ENCODE measurements at places on chromosomes 6 and 20.

GRCh38 chr6:121533321-121533841 is 97.9 kb downstream of the GJA1 start:
- H3K4me3 ChIP-seq, result no peak overlapping the region
- DNase-seq, result no peak
- no peaks in the 10 kb centered on the region for H3K27me3 ChIP-seq
- H3K36me3 ChIP-seq, result no peaks in the 10 kb centered on the region

- peaks cover 14% of the 10 kb centered on the region for H3K4me1 ChIP-seq
- no peak overlapping the region for H3K27ac ChIP-seq
- no peak for DNase-seq
- H3K4me3 ChIP-seq, result no peak overlapping the region
- H3K27me3 ChIP-seq, result no peaks in the 10 kb centered on the region
Observed at GRCh38 chr6:57248311-57248895, 26.3 kb upstream of the RAB23 start.

DNA sequence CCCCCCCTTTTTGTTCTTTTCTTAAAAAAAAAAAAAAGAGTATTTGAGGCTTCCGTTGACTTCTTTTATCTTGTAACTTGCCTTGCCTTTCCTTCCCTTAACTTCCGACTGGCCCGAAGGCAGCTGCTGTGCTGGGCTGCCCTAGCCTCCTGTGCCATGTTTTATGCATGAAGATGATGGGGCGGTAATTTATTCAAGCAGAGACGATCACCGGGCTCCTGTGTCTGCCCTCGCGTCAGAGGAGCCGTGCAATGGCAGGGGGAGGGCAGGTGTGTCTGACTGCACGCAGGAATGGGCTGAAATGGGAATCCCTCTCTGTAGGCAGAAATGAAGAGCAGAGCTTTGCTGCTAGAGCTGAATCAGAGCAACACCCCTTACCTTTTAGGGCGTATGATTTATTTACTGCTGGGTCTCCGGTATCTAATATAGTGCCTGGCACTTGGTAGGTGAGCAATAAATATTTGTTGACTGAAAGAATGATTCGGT is 106.3 kb upstream of the RIPOR2 start:
- no peak overlapping the region for H3K27ac ChIP-seq
- H3K4me3 ChIP-seq, result no peak overlapping the region
- no peaks in the 10 kb centered on the region for H3K27me3 ChIP-seq
- H3K36me3 ChIP-seq, result no peaks in the 10 kb centered on the region

DNA sequence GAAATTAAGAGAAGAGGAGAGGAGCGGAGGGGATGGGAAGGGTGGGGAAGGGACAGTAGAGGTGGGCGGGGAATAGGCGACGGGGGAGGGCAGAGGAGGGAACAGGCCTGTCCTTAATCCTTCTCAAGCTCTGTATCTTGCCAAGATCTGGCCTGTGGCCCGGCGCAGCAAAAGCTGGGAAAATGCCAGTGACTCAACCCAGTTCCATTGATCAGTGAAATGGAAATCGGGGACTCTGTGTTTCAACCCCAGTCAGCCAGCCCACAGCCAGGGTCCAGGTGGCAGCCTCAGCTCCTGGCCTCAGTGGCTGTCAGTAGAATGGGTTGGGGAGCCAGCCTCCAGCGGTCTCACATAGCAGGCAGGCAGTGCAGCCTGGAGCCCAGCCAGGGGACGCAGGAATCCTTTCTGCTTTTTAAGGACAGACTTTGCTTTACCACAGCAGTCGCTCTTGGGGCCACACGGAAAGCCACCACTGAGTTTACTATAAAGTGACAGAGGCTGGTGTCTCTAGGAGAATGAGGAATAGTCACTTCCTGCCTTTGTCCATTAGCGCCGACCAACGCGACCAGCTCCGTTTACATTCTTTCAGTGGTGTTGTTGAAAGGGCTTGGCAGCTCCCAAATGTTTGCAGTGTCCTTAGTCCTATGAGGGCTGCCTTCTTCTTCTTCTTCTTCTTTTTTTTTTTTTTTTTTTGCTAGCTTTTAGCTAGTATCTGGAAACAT is 128.0 kb downstream of the RIN2 start:
- H3K36me3 ChIP-seq, result peaks cover 15% of the 10 kb centered on the region
- peak overlapping the region; percentile 45 for H3K27ac ChIP-seq
- no peak overlapping the region for H3K4me3 ChIP-seq
- no peaks in the 10 kb centered on the region for H3K27me3 ChIP-seq
- peaks cover 50% of the 10 kb centered on the region for H3K4me1 ChIP-seq

- H3K4me1 ChIP-seq, result peaks cover 25% of the 10 kb centered on the region
- H3K27me3 ChIP-seq, result no peaks in the 10 kb centered on the region
- DNase-seq, result no peak
- no peak overlapping the region for H3K4me3 ChIP-seq
- no peaks in the 10 kb centered on the region for H3K36me3 ChIP-seq
Observed at GRCh38 chr6:127077886-127078285, 40.6 kb upstream of the RSPO3 start.

- H3K36me3 ChIP-seq, result no peaks in the 10 kb centered on the region
- H3K4me3 ChIP-seq, result no peak overlapping the region
- H3K27me3 ChIP-seq, result no peaks in the 10 kb centered on the region
- peaks cover 11% of the 10 kb centered on the region for H3K4me1 ChIP-seq
- DNase-seq, result no peak
Observed at GRCh38 chr20:11726026-11726425, 191.7 kb upstream of the BTBD3 start.

- H3K36me3 ChIP-seq, result peaks cover 4% of the 10 kb centered on the region
- H3K27me3 ChIP-seq, result no peaks in the 10 kb centered on the region
- no peaks in the 10 kb centered on the region for H3K4me1 ChIP-seq
- no peak overlapping the region for H3K4me3 ChIP-seq
- DNase-seq, result no peak
Observed at GRCh38 chr6:147759093-147759492, 250.6 kb downstream of the SAMD5 start.

- H3K27ac ChIP-seq, result no peak overlapping the region
- H3K4me3 ChIP-seq, result no peak overlapping the region
- H3K4me1 ChIP-seq, result no peaks in the 10 kb centered on the region
- H3K36me3 ChIP-seq, result no peaks in the 10 kb centered on the region
Observed at GRCh38 chr6:29479560-29479959, 8.2 kb downstream of the MAS1L start.

- H3K36me3 ChIP-seq, result no peaks in the 10 kb centered on the region
- H3K4me1 ChIP-seq, result no peaks in the 10 kb centered on the region
Observed at GRCh38 chr20:33918662-33919061, 75.0 kb upstream of the RALY start.

DNA sequence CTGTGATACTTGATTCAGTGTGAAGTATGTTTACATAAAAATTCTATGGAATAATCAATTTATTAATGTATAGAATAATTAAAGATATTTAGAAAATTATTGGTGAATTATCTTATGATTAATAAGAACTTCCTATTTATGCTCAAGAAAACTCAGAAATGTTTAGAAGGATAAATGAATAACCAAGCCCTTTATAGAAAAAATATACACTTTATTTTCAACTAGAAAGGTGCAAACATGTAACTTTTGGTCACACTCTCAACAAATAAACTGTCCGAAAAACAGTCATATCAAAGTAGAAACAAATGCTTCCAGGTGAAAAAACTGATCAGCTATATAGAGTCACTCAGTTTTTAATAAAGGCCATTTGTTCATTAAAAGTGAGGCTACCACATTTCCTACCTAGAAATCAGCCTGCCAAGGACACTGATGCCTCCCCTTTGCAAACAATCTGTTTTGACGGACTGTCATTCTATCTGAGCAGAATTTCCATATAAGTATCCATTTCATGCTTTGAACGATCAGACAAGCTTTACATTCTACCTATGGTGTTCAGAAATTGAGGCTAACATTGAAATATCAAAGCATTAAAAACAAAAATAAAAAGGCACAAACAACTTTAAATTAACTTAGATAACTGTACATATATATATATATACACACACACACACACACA is 3.0 kb downstream of the CCN2 start:
- H3K4me1 ChIP-seq, result peaks cover 53% of the 10 kb centered on the region
- peaks cover 27% of the 10 kb centered on the region for H3K36me3 ChIP-seq
- H3K4me3 ChIP-seq, result peak overlapping the region; percentile 93
- no peaks in the 10 kb centered on the region for H3K27me3 ChIP-seq
- no peak for DNase-seq

GRCh38 chr6:157911278-157911677 is 70.4 kb upstream of the SYNJ2 start:
- H3K27ac ChIP-seq, result peak overlapping the region; percentile 89
- peaks cover 37% of the 10 kb centered on the region for H3K4me1 ChIP-seq
- H3K36me3 ChIP-seq, result peaks cover 52% of the 10 kb centered on the region

DNA sequence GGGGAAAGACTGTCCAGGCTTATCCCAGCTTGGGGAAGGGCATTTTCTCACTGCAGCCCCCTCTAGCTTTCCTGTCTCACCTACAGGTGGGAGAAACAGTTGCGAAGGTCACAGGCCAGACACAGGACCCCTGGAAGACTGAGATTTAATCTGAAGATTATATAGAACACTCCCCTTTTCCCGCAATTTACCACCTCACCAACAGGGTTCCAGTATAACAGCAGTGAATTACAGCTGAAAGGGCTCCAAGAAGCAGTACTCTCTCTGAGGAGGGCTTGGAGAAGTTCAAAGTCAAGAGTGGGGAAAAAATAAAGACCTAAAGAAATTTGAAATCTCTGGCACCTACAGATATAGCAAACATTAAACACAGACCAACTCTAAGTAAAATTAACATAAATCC is 111.9 kb downstream of the ANKRD60 start:
- no peak overlapping the region for H3K27ac ChIP-seq
- peaks cover 15% of the 10 kb centered on the region for H3K4me1 ChIP-seq
- no peak overlapping the region for H3K4me3 ChIP-seq

- peaks cover 9% of the 10 kb centered on the region for H3K4me1 ChIP-seq
- DNase-seq, result no peak
- peaks cover 51% of the 10 kb centered on the region for H3K27me3 ChIP-seq
- no peak overlapping the region for H3K27ac ChIP-seq
- no peak overlapping the region for H3K4me3 ChIP-seq
- no peaks in the 10 kb centered on the region for H3K36me3 ChIP-seq
Observed at GRCh38 chr6:10589983-10590382, 68.8 kb downstream of the GCNT2 start.

DNA sequence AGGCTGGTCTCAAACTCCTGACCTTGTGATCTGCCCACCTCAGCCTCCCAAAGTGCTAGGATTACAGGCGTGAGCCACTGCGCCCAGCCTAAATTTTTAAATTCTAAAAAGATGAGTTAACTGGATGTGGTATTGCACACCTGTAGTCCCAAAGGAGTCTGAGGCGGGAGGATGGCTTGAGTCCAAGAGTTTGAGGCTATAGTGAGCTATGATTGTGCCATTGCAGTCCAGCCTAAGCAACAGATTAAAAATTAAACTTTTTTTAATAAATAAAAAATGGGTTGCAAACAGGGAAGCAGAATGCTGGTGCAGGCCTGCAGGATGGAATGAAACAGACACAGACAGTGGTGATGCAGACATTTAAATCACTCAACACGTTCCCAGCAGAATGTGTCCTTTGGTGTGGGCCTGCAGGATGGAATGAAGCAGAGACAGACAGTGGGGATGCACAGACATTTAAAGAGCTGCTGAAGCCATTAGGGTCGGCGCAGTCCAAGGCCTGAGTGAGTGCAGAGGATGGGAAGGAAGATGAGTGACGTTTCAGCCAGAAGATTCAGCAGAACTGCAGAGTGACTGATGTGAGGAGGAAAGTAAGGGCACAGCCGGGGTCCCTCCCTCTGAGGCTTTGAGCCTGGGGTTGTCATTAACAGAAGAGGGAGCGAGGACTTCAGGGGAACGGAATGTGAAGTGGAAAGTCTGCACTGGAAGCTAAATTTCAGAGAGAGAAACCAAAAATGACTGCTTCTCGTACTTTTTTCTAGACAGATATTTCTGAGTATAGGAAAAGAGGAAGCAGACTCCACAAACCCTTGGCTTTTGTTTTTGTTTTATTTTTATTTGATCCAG is 117.5 kb downstream of the RIN2 start:
- H3K27ac ChIP-seq, result peak overlapping the region; percentile 70
- peaks cover 34% of the 10 kb centered on the region for H3K36me3 ChIP-seq
- no peak overlapping the region for H3K4me3 ChIP-seq
- no peak for DNase-seq
- no peaks in the 10 kb centered on the region for H3K27me3 ChIP-seq

- no peak for DNase-seq
- no peak overlapping the region for H3K27ac ChIP-seq
- H3K4me1 ChIP-seq, result no peaks in the 10 kb centered on the region
Observed at GRCh38 chr20:53445321-53445731, 148.3 kb downstream of the ZNF217 start.

GRCh38 chr6:136166815-136167214 is 83.3 kb downstream of the MTFR2 start:
- no peak overlapping the region for H3K27ac ChIP-seq
- H3K4me1 ChIP-seq, result no peaks in the 10 kb centered on the region
- no peaks in the 10 kb centered on the region for H3K27me3 ChIP-seq
- peaks cover 13% of the 10 kb centered on the region for H3K36me3 ChIP-seq
- no peak for DNase-seq

- no peak overlapping the region for H3K27ac ChIP-seq
- no peak overlapping the region for H3K4me3 ChIP-seq
- no peaks in the 10 kb centered on the region for H3K27me3 ChIP-seq
- H3K36me3 ChIP-seq, result peaks cover 10% of the 10 kb centered on the region
Observed at GRCh38 chr20:3539311-3540107, 68.7 kb downstream of the ATRN start.

GRCh38 chr6:136635615-136636014 is 85.4 kb upstream of the MAP7 start:
- H3K36me3 ChIP-seq, result no peaks in the 10 kb centered on the region
- H3K27me3 ChIP-seq, result no peaks in the 10 kb centered on the region
- H3K4me1 ChIP-seq, result peaks cover 4% of the 10 kb centered on the region

GRCh38 chr20:34246126-34246626 is 5.0 kb downstream of the ASIP start:
- no peak overlapping the region for H3K4me3 ChIP-seq
- peaks cover 19% of the 10 kb centered on the region for H3K4me1 ChIP-seq
- H3K27ac ChIP-seq, result no peak overlapping the region
- DNase-seq, result no peak

DNA sequence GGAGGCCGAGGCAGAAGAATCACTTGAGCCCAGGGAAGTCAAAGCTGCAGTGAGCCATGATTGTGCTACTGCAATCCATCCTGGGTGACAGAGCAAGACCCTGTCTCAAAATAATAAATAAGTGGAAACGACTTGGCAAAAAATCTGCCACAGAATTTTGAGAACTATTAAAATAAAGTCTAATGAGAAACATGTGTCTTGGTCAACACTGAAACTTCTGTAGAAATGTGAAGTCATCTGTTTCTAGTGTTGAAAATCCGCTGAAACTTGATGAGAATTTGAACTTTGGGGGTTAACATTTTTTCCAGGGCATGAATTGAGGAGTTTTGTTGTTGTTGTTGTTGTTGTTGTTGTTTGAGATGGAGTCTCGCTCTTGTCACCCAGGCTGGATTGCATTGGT is 29.0 kb upstream of the BCLAF1 start:
- H3K4me3 ChIP-seq, result no peak overlapping the region
- no peak overlapping the region for H3K27ac ChIP-seq
- no peaks in the 10 kb centered on the region for H3K4me1 ChIP-seq
- no peaks in the 10 kb centered on the region for H3K36me3 ChIP-seq
- DNase-seq, result no peak

DNA sequence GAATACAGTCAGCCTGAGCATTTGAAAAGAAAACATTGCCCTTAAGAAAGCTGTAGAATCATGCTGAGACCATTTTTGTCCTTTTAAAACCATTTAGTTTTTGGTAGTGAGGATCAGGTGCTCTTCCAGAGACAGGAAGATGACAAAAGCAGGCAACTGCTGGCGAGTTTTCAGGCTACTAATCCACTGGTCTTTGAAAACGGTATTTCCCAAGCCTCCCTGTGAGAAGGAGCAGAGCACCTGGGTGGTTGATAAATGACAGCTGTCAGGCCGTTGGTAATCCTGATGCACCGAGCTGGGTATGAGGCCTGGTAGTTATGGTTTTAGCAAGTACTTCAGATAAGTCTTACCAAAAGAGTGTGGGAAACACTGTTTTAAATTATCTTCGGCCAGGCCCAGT is 10.1 kb upstream of the SEC63 start:
- no peak overlapping the region for H3K27ac ChIP-seq
- H3K4me3 ChIP-seq, result no peak overlapping the region
- H3K36me3 ChIP-seq, result no peaks in the 10 kb centered on the region
- peaks cover 12% of the 10 kb centered on the region for H3K27me3 ChIP-seq
- H3K4me1 ChIP-seq, result no peaks in the 10 kb centered on the region

All from osteocyte (in vitro differentiated cells).